Vein endothelial cell (primary cell): ENCODE measurements at places on chromosomes 6 and 20. TPM values are rescaled to one million over a fixed set of nuclear protein-coding genes. Genes with fewer than 3 reads are reported as not detected.

Gene PHF20
- total RNA-seq = 29.4 and 34.6 TPM in 2 replicates

Gene BRD2
- total RNA-seq = 128 and 139 TPM in 2 replicates

Gene LY6G6D
- total RNA-seq = not detected in 2 replicates

Gene HTR1E
- not detected in 2 replicates for total RNA-seq

Gene PDYN
- not detected in 2 replicates for total RNA-seq

Gene SESN1
- 29.7 and 38.5 TPM in 2 replicates for total RNA-seq

Gene ANGPT4
- not detected in 2 replicates for total RNA-seq

Gene LSM2
- 42.8 and 45.1 TPM in 2 replicates for total RNA-seq

Gene MDC1
- total RNA-seq = 10.1 and 10.9 TPM in 2 replicates

Gene HCRTR2
- not detected in 2 replicates for total RNA-seq

Gene TAP1
- total RNA-seq = 25.5 and 29.3 TPM in 2 replicates

Gene DNMT3B
- total RNA-seq = 3.3 and 3.7 TPM in 2 replicates

Gene TSHZ2
- total RNA-seq = 0.96 and 0.98 TPM in 2 replicates

Gene MMP24
- total RNA-seq = 0.76 and 0.98 TPM in 2 replicates

Gene MTRF1L
- 24.2 and 26.3 TPM in 2 replicates for total RNA-seq

Gene RNF39
- not detected in 2 replicates for total RNA-seq

Gene GPLD1
- 0.19 and 0.33 TPM in 2 replicates for total RNA-seq

Gene CDH22
- not detected in 2 replicates for total RNA-seq

Gene GJA10
- total RNA-seq = not detected in 2 replicates

Gene GGTLC1
- not detected in 2 replicates for total RNA-seq

Gene PROCR
- 243 and 351 TPM in 2 replicates for total RNA-seq

Gene TSPO2
- not detected in 2 replicates for total RNA-seq

Gene CRIP3
- not detected in 2 replicates for total RNA-seq

Gene AFDN
- total RNA-seq = 113 and 142 TPM in 2 replicates

Gene OPRM1
- not detected in 2 replicates for total RNA-seq

Gene RIOK1
- 11.1 and 16.9 TPM in 2 replicates for total RNA-seq

Gene RALY
- total RNA-seq = 109 and 126 TPM in 2 replicates

Gene SLC32A1
- not detected in 2 replicates for total RNA-seq

Gene BNIP5
- not detected in 2 replicates for total RNA-seq

Gene TP53RK
- 16.3 and 18.8 TPM in 2 replicates for total RNA-seq
